ENCODE measurements at places on chromosomes 3 and 15. TPM values are rescaled to one million over a fixed set of nuclear protein-coding genes. Genes with fewer than 3 reads are reported as not detected.

SPATA12 gene
- not detected for total RNA-seq

PRR23E gene
- not detected for total RNA-seq

ECE2 gene
- total RNA-seq, result not detected

- no peaks in the 10 kb centered on the region for H3K4me1 ChIP-seq
- no peak overlapping the region for H3K27ac ChIP-seq
- H3K4me3 ChIP-seq, result no peak overlapping the region
- no peak for DNase-seq
- H3K36me3 ChIP-seq, result no peaks in the 10 kb centered on the region
- no peaks in the 10 kb centered on the region for H3K27me3 ChIP-seq
Observed at GRCh38 chr3:175608356-175608755, 749.2 kb downstream of the NAALADL2 start.

DNA sequence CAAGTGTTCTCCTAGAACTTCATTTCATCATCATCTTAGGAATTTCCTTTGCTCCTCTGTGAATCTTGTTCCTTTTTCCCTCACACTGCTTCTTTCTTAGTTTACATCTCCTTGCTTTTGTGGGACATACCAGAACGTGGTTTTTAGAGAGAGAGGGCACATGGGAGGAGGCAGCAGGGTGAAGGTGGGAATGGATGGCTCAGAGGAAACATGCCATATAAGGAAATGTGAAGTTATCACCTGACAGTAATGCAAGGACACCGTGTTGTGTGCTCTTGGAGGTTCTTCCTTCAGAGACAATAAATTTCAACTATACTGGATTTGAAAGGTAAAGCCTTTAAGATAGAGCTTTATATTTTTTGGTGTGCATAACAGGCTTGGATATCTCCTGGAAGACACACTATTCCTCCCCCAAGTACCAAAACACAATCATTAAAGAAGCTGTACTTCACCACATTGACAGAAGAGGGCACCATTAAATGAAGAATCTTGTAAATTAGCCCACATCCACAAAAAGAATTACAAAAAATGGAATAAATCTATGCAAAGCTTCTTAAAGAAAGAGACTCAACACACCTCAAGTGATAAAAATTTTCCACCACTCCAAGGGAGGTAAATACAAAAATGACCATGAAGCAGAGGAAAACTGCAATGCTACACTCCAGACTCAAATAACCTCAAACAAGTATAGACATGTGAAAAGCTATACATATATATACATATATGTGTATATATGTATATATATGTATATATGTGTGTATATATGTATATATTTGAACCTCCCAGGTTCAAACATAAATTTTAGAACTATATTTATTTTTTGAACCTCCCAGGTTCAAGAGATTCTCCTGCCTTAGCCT, 26.1 kb downstream of the RPL39L start:
- H3K4me1 ChIP-seq, result no peaks in the 10 kb centered on the region
- peak; percentile 48 for DNase-seq
- no peaks in the 10 kb centered on the region for H3K36me3 ChIP-seq
- H3K27ac ChIP-seq, result no peak overlapping the region
- H3K27me3 ChIP-seq, result no peaks in the 10 kb centered on the region
- no peak overlapping the region for H3K4me3 ChIP-seq

DNA sequence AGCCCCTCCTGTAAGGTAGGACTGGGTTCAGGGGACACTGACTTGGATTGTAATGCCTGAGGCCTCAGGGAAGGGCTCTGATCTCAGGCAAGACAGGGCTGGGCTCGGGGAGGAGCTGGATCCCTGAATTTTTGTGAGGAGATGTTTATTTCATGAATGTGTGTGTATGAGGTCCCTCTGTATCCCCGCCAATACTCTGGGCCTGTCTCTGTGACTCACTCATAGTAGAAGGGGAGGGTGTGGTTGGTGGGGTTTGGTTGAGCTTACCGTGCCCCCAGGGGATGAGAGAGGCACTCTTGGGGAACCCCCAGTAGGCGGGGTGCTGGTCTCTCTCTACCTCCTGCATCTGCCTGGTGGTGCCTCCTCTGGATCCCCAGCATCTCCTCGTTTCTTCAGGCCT, 28.1 kb downstream of the RPSA start:
- no peak overlapping the region for H3K4me3 ChIP-seq
- H3K36me3 ChIP-seq, result no peaks in the 10 kb centered on the region
- H3K27ac ChIP-seq, result no peak overlapping the region
- peak; percentile 64 for DNase-seq
- H3K27me3 ChIP-seq, result no peaks in the 10 kb centered on the region

All from GM23248 (cell line).